ENCODE measurements at places on chromosomes 12 and 14.

DNA sequence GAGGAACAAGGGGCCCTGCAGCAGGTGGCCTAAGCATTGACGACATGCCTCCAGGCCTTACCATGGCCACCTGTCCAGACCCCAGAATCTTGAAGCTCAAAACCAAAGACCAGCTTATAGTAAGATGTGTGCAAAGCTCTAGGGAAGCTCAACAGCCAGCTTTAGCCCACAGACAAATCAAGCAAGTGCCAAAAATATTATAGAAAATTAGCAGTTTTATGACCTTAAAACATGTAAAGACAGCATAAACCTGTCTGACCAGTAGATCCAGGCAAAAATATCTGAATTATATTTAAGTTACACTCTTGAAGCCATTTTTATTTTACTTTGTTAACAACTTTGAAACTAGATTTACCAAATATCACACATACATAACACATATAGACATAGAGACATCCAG is 90.6 kb downstream of the TXNDC16 start:
- no peak for DNase-seq

GRCh38 chr12:117277875-117278274 is 83.6 kb downstream of the NOS1 start:
- no peak for DNase-seq

DNA sequence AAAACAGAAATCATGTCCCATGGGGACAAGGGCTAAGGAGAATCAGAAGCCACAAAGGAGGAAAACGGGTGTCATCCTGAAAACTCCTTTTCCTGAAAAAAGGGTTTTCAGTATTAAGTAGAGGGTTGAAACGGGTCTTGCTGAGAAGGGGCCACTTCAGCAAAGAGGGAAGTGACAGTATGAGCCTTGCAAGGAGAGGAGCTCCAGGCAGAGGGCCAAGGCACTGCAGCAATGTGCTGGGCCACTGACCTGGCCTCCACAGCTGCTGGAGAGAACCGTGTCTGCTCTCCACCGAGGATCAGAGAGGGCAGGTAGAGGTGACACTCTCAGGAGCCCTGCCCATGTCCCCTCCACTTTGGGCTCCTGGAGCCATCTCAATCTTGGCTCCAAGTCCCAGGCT is 103.3 kb downstream of the NCOR2 start:
- no peak for DNase-seq

GRCh38 chr14:27886256-27886655 is 880.3 kb upstream of the FOXG1 start:
- DNase-seq, result no peak

- no peak for DNase-seq
These were observed 35.3 kb upstream of the PLEKHD1 start for GRCh38 chr14:69449216-69449615.

GRCh38 chr14:38646391-38646790 is 390.5 kb upstream of the CLEC14A start:
- DNase-seq, result no peak

GRCh38 chr14:77022236-77022852 is 6.2 kb downstream of the IRF2BPL start:
- no peak for DNase-seq

DNA sequence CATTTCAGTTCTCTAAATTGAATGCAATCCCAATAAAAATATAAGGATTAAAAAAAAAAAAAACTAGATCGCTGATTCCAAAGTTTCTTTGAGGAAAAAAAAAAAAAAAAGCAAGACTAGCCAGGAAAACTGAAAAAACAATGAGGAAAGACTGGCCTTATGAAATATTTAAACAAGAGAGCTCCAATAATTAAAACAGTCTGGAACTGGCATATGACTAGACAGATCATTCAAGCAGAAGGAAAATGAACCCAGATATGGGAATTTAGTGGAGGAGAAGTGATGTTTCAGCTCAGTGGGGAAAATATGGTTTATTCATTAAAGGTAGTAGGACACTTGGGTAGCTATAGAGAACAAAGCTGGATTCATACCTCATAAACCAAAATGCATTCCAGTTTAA is 42.0 kb upstream of the TBC1D15 start:
- no peak for DNase-seq

DNA sequence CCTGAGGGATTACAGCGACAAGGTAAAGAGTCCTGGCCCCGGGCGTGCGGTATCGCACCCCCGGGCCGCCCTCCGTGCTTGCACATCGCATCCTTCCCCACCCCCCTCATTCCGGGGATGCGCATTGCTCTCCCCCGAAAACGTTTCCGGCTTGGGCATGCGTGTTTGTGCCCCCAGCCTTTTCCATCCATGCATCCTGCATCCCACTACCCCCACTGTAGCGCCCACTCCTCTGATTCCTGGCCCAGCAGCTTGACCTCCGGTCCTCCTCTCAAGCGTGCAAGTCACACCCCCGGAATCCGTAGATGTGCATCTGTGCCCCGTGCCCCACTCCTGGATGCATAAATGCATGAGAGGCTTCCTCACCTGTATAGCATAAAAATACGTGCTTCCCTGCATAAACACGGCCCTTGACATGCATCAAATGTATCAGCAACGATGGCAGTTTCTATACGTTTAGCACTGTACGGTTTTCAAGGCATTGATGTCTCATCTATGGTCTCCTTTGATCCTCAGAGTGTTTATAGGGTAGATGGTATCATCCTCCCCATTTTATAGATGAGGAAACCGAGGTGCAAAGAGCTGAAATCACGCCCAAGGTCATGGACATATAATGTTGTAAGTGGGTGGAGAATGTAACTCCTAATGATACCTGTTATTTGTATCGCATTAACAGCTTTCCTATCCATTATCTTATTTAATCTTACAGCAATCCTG is 484 bp downstream of the RIC8B start:
- DNase-seq, result no peak

- no peak for DNase-seq
These were observed 178.0 kb upstream of the CAND1 start for GRCh38 chr12:67091204-67091603.

DNA sequence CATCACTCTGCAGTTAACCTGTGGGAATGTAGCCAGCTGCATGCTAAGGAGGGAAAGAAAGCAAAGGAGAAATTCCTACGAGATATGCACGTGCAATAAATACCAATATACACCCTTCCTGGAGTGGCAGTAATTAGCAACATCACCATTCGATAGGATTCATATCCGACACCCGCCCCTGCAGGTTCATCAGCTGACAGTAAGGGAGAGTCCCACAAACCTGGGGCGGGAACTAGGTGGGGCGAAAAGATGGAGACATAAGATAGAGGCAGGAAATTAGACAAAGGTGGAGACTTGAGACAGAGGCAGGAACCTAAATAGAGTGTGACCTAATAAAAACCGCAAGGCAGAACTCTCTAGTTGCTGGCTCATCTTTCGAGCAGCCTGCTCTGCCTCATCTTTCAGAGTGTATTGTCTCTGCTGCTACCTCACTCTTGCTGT is 51.6 kb downstream of the PLEKHG3 start:
- DNase-seq, result no peak

DNA sequence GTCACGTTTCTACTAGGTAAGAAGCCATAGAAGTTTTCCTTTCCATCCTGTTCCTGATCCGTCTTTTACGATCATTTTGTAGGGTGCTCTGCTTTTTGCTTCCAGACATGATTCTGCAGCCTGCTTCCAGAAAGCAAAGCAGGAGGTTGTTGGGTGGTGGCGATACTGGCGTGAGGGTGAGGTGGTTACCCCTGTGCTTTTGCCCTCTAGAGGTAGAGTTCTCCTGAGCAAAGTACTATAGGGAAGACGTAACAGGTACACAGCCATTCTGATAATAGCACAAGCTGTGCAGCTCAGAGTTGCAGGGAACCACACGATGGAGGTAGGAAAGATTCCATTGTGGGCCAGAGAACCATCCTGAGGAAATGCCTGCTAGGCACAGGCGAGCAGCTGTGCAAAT is 186.0 kb downstream of the PAH start:
- DNase-seq, result no peak

DNA sequence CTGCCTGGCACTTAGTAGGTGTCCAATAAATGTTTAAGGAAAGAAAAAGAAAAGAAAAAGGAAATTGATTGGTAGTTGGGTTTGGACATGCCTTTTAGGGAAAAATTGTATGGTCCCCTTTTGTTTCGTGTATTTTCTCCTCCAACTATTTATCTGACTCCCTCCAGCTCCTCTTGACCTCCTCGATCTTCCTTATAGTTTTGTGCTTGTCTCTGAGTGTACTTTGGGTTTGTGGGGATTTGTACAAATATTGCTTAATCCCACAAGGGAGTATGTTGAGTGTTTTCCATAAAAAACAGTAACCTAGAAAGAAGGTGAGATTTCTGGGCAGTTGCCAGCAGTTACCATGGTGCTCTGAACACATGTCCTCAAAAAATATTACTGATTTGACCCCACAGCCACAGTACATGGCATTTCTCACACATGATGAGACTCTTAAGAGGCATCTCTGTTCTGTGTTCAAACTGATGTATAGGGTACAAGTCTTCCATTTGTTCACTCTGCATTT is 15.7 kb downstream of the PLEKHG7 start:
- no peak for DNase-seq

- no peak for DNase-seq
These were observed 139.3 kb downstream of the BRMS1L start for GRCh38 chr14:35965400-35965799.

DNA sequence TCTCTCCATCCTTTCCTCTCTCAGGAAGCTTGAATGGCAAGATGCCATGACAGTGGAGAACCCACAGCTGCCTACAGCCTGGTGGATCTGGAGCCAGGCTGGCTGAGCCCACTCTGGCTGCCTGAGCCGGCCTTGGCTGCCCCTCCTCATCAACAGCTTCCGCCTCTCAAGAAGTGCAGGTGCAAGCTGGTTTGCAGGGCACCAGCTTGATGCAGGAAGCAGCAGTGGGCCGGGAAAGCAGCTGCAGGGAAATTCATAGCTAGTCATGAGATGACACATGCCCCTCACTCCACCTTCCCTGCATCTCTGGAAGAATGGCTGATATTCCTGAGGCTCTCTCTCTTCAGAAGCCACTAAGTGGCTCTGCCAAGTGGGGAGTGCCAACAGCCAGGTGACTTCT is 289.1 kb downstream of the RPS29 start:
- no peak for DNase-seq

GRCh38 chr12:79283364-79283763 is 407.4 kb downstream of the PAWR start:
- no peak for DNase-seq

DNA sequence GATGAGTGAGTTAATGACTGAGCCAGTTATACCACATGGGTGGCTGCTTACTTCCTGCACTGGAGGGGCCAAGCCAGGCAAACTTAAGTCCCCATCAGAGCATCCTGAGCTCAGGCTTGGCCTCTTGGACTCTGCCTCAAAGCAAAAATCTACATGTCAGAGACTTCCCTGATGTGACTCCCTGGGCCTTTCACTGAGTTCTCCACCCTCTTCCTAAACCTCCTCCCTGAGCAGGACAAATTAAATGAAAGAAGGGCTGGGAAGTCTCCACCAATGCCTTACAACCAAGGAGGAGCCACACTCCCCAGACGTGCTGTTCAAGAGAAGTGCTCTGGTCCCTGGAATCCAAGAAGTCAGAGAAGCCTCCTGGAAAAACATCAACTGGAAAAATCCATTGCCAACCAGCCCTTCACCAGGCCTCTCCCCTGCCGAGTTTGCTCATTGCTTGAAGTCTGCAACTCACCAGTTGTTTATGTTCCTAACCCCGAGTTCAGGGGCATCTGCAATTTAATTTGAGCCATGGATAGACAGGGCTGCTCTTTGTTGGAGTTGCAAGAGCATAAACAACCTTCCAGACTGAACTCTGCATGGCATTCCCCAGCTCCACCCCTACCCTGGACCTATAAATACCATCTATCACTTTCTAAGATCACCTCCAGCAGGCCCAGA is 160.5 kb downstream of the ANO2 start:
- DNase-seq, result no peak

DNA sequence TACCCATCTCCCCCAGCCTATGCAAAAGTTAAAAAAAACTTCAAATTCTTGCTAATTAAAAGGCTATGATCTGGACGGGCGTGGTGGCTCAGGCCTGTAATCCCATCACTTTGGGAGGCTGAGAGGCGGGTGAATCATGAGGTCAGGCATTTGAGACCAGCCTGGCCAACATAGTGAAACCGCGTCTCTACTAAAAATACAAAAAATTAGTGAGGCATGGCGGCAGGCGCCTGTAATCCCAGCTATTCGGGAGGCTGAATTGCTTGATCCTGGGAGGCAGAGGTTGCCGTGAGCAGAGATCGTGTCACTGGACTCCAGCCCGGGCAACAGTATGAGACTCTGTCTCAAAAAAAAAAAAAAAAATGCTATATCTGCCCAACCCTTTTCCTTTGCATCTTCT is 925.4 kb downstream of the GALC start:
- DNase-seq, result no peak

GRCh38 chr14:105390849-105391500 is 7.4 kb upstream of the TEX22 start:
- DNase-seq, result no peak

GRCh38 chr12:84172823-84173424 is 739.7 kb downstream of the SLC6A15 start:
- no peak for DNase-seq

DNA sequence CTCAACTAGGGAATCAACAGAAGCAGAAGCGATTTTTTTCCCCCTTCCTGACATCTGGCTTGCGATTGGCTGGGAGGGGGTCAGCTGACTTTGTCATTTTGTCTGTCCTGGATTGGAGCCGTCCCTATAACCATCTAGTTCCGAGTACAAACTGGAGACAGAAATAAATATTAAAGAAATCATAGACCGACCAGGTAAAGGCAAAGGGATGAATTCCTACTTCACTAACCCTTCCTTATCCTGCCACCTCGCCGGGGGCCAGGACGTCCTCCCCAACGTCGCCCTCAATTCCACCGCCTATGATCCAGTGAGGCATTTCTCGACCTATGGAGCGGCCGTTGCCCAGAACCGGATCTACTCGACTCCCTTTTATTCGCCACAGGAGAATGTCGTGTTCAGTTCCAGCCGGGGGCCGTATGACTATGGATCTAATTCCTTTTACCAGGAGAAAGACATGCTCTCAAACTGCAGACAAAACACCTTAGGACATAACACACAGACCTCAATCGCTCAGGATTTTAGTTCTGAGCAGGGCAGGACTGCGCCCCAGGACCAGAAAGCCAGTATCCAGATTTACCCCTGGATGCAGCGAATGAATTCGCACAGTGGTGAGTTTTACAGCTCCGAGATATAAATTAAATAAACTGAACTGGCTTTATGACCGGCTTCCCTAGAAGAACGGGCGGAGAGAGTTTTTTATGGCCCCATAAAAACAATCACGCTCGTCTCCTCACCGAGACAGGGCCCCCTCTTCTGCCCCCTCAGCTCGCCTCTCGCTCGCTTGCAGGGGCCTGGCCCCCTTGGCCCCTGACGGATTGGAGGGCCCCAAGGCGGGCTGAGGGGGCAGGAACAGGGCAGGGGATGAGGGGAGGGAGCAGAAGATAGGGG is at the start of gene HOXC6:
HOXC6 (plus strand) TSS at position 127 of the 888 bp plus-strand sequence; CDS start at position 209, 82 bp downstream.
- no peak for DNase-seq

- no peak for DNase-seq
These were observed 14.8 kb upstream of the DHRS2 start for GRCh38 chr14:23621204-23621931.

Data from CMK (cell line).